ENCODE measurements at places on chromosomes 5 and 9.

GRCh38 chr5:39235648-39236047 lies 16.3 kb upstream of the FYB1 start:
- H3K4me3 ChIP-seq, result no peak overlapping the region
- H3K36me3 ChIP-seq, result no peaks in the 10 kb centered on the region
- no peaks in the 10 kb centered on the region for H3K4me1 ChIP-seq

GRCh38 chr5:179487145-179487544 lies 63.2 kb upstream of the RUFY1 start:
- H3K27ac ChIP-seq, result no peak overlapping the region
- no peak overlapping the region for H3K4me3 ChIP-seq
- no peaks in the 10 kb centered on the region for H3K4me1 ChIP-seq
- no peak for DNase-seq

GRCh38 chr5:132011622-132012343 lies at the start of gene ACSL6:
ACSL6 (minus strand) TSS chr5:132011658; CDS start chr5:132011553, 105 bp downstream.
- H3K36me3 ChIP-seq, result no peaks in the 10 kb centered on the region
- no peak within 1 kb of the TSS for H3K27ac ChIP-seq
- peaks cover 29% of the 10 kb centered on the region for H3K27me3 ChIP-seq
- peak within 1 kb of the TSS; percentile 38 for H3K4me3 ChIP-seq
- no peak for DNase-seq

- no peak overlapping the region for H3K4me3 ChIP-seq
- H3K27ac ChIP-seq, result no peak overlapping the region
- H3K4me1 ChIP-seq, result no peaks in the 10 kb centered on the region
- H3K36me3 ChIP-seq, result peaks cover 4% of the 10 kb centered on the region
- DNase-seq, result peak; percentile 6
These were observed 26.7 kb upstream of the ZNF300 start for GRCh38 chr5:150931368-150931965.

Data from astrocyte (in vitro differentiated cells and primary cell).